ENCODE measurements at places on chromosomes 1 and 21.

DNA sequence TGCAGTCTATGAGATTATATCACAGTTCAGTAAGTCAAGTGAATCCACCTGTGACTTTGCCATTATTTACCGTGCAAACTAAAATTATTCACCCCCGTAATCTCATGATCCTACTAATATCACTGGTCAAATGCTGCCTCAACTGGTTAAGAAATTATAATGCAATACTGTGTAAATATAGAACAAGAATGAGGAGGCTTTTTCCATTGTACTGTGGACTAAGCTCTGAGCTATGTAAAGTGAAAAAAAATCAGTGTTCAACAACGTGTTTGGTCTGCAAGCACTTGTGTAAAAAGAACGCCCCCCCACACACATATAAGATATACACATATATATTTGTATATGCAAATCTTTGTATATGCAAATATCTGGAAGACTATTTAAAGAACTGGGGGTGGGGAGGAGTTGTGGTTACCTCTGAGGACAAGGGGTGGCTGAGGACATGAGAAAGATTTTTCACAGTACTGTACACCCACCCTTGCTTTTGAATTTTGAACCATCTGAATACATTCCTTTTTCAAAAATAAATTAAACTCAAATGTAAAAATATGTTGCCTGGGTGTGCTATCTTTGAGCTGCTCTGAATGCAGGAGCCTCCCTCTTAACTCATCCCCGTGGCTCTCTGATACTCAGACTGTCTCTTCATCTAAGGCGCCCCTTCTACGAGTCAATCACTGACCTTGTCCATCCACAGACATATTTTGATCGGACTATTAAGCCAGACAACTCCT is 57.0 kb downstream of the PTP4A2 start:
- DNase-seq = no peak

DNA sequence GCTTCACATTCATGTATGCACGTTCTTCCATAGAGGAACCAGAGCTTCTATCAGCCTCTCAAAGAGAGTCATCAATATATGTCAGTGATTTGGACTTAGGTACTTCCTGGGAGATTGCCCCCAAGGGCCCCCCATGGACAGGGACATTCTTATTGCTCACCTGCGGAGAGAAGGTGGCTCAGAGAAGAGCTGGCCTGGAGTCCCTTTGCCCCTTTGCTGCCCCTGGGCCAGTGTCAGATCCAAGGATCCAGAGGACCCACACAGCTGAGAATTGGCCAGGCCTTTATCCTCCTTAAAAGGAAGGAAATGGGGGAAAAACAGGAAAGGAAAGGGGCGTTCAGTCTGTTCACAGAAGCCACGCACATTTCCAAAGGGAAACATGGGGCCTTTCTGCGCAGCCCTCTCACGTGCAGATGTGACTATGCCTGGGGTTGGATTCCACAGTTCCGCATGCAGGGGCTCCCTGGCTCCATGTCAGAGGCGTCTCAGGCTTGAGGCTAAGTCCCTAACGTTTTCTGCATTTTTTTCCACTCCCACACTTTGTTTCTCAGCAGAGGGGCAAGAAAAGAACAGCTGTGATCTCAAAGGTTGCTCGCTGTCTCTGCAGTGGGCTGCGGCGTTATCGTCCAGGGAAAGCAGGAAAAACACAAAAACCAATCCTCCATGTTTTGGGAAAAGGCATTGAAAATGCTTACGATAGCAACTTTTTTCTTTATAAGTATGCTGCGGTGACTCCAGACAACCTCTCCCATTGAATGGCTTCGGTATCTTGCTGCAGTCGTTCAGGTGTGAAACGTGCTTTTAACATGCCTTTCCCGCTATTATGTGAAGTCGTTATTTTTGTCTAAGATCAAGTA is 5.9 kb downstream of the C1orf226 start:
- no peak for DNase-seq

GRCh38 chr21:41682719-41683179 is 84.1 kb downstream of the RIPK4 start:
- DNase-seq = no peak

DNA sequence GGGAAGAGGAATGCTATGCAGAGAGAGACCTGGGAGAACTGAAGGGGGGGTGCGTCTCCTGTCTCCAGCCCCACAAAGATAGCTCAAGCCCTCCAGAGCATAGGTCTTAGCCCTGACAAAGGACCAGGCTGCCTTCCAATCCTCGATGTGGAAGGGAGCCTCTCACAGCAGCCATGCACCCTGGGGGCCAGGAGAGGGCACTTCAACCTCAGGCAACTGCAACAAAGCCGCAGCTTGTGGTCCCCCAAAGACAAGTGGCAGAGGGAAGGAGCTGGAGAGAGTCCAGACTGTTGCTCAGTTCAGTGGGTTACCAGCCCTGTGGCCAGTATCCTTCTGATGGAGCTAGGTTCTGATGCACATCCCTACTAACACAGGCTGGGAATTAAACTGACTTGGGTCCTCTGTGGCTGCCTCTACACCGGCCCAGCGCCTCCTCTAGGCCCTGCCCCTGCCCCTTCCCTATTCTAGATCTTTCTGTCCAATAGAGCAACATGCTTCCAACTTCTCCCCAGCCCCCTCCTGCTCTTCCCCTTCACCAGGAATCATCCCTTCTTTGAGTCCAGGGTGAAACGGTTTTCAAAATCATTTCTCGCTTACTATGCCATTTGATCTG is 100.7 kb upstream of the SPATA6 start:
- peak; percentile 35 for DNase-seq

- DNase-seq = no peak
Observed at GRCh38 chr1:183089025-183089639, 65.9 kb downstream of the LAMC1 start.

GRCh38 chr1:96771847-96772246 is 50.3 kb downstream of the PTBP2 start:
- DNase-seq = no peak

GRCh38 chr1:92244376-92244775 is 26.7 kb downstream of the C1orf146 start:
- DNase-seq = no peak

GRCh38 chr1:67052741-67053534 is 1.0 kb downstream of the SLC35D1 start:
- no peak for DNase-seq

DNA sequence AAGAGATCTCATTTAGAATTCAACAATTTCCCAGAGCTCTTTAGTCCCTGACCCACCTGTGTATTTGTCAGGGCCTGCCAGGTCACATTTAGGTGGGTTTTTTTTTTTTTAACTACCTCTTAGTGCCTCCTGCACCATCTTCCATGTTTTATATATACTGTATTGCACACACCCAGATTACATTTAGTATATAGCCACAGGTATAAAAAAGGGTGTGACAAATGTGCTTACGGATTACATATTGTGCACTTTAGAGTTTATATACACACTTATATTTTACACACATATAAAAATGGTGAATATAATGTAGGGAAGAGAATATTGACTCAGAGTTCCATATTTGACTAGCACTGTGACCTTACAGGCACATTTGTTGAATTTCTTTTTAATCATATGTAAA is 17.4 kb upstream of the LRIG2 start:
- no peak for DNase-seq

DNA sequence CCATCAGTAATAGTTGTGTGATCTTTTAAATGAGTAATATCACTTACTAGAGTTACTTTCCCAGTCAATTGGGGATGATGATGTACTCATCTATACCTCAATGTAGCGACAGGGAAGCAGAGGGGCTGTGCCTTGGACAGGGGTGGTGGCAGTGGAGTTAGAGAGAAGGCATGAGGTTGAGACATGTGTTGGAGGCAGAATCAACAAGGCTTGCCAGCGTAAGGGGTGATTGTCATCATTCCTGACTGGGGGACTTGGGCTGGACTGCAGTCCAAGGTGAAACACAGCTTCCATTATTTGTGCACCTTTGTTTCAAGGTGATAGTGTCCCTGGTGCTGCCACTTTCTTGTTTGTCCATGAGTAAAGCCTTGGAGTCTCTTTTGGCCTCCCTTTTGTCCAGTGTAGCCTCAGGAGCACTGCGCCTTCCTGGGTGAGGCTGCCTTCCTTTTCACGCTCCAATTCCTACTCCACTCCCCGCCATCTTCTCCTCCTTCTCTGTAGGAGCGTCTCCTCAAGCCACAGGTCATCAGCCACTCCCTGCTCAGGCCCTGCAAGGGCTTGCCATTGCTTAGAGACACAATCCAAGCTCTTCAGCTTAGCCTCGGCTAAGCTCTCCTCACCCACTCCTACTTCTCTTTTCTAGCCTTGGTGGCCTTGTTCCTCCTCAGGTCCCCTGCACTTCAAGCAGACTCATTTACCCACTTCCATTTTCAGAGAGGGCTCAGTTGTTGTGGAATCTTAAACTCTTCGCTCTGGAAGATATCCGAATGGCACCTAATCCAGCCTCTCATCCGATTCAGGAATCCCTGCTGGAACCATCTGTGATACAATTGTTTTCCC is 77.6 kb upstream of the CD34 start:
- DNase-seq = no peak

Measured in GM19239 (cell line).